ENCODE measurements at places on chromosomes 4 and X.

- no peak for DNase-seq
These were observed 10.0 kb downstream of the ABHD18 start for GRCh38 chr4:127975121-127975770.

DNA sequence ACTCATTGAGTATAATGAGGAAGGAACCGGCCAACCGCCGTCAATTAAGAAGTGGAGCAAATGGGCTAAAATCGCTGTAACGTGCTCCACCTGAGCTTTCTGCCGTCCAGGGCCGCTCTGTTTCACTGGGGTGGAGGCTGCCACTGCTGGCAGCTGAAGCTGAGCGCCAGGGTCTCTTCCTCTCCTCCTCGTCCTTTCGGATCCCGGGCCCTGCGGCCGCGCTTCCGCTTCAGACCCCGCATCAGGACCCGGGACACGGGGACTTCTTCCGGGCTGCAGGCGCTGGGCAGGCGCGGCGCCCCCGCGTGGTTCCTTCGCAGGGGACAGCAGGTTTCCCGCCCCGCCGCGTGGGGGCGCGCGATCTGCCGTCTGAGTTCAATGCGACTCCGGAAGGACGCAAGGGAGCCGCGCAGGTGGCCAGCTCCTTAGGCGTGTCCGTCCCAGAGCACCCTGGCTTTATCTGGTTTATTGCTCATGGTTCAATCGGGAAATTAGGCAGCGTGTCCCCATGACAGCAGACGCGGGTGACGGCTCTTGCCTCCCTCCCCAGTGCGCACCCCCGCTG, 519.8 kb downstream of the TRIML1 start:
- DNase-seq: no peak

GRCh38 chr4:125750828-125751466, 436.2 kb downstream of the FAT4 start:
- DNase-seq: peak; percentile 68

- peak; percentile 96 for DNase-seq
These were observed 29.6 kb downstream of the TLR10 start for GRCh38 chr4:38752941-38753806.

GRCh38 chrX:71128915-71129765, 10.7 kb downstream of the MED12 start:
- no peak for DNase-seq

DNA sequence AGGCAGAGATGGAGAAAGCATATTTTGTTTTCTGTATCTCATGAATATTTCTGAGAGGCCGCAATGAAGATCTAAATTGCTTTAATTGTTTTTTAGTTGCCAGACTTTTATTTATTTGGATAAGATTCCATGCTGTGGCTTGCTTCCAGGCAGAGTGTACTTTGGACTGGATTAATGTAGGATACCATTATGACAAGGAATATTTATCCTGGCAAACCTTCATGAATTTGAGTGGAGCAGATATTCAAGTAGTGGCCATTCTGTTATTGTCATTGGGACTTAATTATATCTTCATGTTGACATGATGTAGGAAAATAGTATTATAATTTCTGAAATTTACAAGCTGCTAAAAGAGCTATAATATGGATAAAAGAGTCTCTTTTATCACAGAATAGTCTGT, 182.9 kb downstream of the C4orf33 start:
- no peak for DNase-seq

DNA sequence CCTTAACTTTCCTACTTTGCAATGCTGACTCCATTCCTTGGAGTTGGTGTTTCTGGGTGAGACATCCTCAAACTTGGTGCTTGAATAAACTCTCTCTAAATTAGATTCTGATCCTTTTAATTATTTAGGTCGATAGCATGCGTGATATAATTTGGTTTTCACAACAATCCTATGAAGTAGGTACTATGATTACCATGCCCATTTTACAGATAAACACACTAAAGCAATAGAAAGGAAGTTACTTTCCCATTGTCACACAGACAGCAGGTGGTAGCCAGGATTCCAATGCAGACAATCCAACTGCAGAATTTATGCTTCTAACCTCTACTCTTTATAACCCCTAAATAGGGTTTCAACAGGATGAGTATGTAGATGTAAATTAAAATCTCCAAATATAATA, 21.7 kb upstream of the AASDH start:
- no peak for DNase-seq

GRCh38 chrX:19744231-19744630, 143.2 kb downstream of the SH3KBP1 start:
- no peak for DNase-seq

- DNase-seq: no peak
These were observed 75.5 kb downstream of the ANXA10 start for GRCh38 chr4:168167714-168168284.

GRCh38 chrX:108464604-108465003, 25.0 kb downstream of the COL4A5 start:
- no peak for DNase-seq

Measured in iPS DF 19.7 (cell line).